ENCODE measurements at places on chromosomes 1 and 21. TPM values are rescaled to one million over a fixed set of nuclear protein-coding genes. Genes with fewer than 3 reads are reported as not detected.

DNA sequence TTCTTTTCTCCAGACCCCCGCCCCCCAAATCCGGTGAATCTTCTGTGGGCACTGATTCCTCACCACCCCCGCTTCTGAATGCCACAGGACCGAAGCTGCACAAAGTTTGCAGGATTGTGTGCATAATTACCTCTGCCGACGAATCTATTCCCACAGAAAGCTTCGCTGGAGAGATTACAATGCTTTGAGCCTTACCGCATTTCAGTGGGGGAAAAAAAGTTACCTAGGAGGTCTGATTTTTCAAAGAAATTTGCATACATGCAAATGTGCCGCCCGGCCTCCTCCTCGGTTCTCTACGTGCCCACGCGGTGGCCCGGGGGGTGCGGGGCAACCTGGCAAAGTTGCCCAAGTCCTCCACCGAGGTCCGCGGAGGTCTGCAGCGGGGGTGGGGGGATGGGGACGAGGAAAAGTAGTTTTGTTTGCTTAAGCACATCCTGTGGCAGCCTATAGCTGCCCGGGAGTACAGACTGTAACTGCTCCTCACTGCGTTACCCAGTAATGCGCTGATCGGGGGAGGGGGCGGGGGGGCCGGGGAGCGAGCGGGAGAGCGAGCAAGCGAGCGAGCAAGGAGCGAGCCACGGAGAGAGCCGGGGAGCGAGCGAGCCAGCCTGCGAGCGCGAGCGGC, 563 bp upstream of the NFIA start:
- peak; percentile 69 for DNase-seq

DNA sequence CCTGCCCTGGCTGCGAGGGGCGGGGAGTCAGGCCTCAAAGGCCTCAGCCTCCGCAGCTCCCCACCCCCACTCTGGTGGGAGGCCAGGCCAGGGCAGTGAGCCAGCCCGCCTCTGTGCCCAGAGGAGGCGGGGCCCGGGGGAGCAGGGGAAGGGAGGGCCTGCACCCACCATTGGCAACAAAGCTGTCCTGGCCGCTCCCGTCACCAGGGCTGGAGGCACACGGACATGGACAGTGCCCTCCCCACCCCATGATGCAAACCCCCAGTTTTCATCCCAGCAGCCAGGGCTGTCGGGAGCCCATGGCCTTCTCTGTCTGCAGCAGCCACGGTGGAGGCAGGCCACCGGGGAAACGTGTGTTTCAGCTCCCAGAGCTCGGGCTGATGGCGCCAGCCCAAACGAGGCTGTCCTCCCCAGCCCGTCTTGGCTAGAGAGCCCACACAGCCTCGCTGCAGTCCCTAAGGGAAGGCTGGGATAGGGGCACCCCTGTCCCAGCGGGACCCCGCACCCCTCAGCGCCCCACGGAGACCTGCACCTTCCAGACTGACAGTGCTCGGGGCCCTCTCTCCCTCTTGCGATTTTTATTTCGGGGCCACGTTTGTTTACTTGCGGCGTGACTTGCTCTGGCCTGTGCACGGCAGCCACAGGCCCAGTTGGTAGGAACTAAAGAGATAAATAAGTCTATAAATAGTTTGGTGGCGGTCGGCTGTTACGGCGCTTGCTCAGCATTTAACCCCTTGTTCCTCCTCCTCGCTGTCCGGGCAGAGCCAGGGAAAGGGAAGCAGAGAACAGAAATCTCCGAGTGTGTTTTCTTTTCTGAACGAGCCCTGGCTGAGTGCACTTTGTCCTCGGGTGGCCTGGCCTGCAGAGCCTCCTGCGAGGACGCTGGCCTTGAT, 101.8 kb downstream of the PRDM16 start:
- DNase-seq: no peak

F3 gene
- 0.25 TPM for polyA plus RNA-seq

DNA sequence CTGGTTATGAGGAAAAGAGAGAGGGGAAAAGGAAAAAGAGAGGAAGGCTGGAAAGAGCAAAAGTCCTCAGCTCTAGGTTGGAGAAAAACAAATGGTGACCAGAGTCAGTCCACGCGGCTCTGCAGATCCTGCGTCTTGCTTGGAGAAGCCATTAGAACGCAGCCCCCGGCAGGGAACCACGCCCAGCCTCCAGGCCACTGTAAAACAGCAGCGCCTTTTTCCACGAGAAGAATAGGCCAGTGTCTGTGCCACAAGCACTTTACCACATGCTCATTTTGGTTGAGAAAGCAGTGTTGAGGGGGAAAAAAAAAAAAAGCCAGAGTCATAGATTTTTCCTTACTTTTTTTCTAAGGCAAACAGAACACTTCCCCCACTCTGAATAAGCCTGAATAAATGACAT, 846.9 kb upstream of the ADAMTS5 start:
- DNase-seq: no peak

SIM2 gene
- polyA plus RNA-seq: not detected
